NT2/D1 (cell line): ENCODE measurements at places on chromosomes 1 and 21.

- no peak for DNase-seq
Observed at GRCh38 chr1:91015794-91016550, 5.9 kb downstream of the ZNF644 start.

- no peak for DNase-seq
Observed at GRCh38 chr1:46197560-46197963, 672 bp downstream of the POMGNT1 start.

GRCh38 chr1:63108206-63108605 lies 214.2 kb upstream of the FOXD3 start:
- DNase-seq = no peak

- DNase-seq = no peak
Observed at GRCh38 chr1:211527006-211527405, 35.0 kb upstream of the RD3 start.

GRCh38 chr1:10737651-10738050 lies 58.8 kb downstream of the CASZ1 start:
- DNase-seq = no peak

DNA sequence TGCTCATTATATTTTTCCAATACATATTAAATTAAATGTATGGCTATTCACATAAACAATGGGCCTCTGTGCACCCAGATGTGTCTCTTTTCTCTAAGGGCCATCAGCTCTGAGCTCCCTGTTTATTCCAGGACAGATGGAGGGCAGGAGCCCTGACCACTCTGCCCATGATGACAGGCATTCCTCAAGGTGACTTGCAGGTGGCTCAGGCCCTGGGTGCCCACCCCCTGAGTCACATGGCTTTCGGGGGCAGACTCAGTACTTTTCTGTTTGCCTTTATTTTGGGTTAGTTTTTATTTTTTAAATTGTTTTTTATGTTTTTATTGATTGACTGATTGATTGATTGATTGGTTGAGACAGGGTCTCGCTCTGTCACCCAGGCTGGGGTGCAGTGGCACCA lies 6.4 kb upstream of the LRP8 start:
- DNase-seq = no peak
